ENCODE measurements at places on chromosomes 3 and 15.

GRCh38 chr15:95075792-95076677 lies 844.7 kb downstream of the MCTP2 start:
- no peak for DNase-seq

DNA sequence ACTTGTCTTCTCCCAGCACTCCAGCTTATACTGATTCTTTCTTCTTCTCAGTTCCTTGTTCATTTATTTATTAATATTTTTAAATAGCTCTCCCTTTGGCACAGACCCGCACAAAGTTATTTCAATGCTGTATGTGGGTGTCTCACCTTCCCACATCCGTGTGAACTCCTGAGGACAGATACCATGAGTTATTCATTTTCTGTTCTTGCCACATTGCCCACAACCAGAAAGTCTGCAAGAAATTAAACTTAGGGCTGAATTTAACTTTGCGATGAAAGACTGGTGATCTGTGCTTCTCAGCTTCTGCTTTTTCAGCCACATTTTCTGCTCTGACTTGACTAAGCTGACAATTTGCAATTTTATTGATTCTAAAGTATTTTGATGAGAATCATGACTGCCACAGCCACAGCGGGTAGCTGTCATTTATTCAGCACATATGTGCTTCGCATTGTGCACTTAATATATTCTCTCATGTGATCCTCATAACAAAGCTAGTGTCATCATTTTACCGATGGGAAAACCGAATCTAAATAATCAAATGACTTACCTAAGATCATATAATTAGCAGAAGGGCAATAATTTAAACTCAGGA lies 569.8 kb downstream of the EDEM1 start:
- no peak for DNase-seq

DNA sequence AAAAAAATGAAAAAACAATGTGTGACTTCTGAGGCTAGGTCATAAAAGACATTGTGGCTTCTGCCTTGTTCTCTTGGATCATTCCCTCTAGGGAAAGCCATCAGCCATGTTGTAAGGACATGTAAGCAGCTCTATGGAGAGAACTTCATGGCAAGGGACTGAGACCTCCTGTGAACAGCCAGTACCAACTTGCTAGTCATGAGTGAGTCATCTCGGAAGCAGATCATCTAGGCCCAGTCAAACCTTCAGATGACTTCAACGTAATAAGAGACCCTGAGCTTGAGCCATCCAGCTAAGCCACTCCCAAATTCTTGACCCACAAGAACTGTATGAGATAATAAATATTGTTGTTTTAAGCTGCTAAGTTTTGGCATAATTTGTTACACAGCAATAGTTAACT lies 4.9 kb downstream of the MON1A start:
- DNase-seq: peak; percentile 66

- no peak for DNase-seq
Observed at GRCh38 chr3:12015627-12016026, 11.4 kb downstream of the SYN2 start.

- no peak for DNase-seq
Observed at GRCh38 chr15:42825599-42825998, 88.7 kb upstream of the CDAN1 start.

DNA sequence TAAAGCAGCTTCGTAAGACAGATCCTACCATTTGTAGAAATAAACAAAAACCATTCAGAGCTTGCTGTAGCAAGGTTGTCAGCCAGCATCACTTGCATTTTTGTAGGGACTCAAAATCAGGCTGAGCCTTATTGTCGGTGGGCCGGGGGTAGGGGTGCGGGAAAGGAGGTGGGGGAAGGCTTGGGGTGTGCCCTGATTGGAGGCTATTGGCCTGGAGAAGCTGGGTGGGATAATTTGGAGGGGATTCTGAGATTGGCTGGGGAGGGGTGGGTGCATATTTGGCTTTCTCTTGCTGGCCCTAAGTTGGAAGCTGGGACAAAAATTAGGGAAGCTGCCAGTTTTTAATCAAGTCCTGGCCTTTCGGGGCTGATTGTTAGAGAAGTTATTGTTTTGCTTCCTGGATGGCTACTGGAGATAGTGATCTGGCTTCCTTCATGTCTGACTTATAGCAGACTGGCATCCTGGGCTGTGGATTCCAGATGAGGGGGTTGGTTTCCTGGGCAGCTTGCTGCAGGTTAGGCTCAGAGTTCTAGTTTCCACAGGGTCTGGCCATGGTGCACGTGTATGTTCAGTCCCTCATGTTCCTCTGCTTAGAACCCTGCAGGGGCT lies 22.8 kb downstream of the STOML1 start:
- no peak for DNase-seq

DNA sequence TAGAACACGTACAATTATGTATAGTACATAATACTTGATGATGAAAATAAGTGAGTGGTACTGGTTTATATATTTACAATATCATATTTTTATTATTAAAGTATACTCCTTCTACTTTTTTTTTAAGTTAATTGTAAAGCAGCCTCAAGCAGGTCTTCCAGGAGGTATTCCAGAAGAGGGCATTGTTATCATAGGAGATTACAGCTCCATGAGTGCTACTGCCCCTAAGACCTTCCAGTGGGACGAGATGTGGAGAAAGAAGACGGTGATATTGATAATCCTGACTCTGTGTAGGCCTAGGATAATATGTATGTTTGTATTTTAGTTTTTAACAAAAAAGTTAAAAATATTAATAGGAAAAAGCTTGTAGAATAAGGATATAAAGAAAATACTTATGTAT lies 40.3 kb upstream of the SCN5A start:
- DNase-seq: no peak

- DNase-seq: no peak
Observed at GRCh38 chr3:105406268-105406667, 39.6 kb downstream of the ALCAM start.

DNA sequence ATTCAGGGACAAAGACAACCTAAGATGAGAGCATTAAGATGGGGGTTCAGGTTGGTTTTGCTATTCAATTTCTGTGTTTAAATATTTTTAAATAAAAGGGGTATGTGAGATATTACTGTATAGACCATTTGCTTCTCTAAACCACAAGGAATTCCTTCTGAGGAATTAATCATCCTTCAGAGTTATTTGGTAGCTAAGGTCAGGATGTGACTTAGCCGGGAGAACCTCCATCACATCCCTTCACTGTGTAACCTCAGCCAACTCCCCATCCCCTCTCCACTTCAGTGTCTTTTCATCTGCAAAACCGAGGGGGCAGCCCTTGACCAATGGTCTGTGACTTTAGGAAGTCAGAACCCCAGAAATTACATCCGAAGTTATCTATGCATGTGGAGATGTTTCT lies 48.7 kb upstream of the SKOR1 start:
- DNase-seq: peak; percentile 46

GRCh38 chr15:70766597-70766996 lies 3.2 kb upstream of the UACA start:
- DNase-seq: no peak

DNA sequence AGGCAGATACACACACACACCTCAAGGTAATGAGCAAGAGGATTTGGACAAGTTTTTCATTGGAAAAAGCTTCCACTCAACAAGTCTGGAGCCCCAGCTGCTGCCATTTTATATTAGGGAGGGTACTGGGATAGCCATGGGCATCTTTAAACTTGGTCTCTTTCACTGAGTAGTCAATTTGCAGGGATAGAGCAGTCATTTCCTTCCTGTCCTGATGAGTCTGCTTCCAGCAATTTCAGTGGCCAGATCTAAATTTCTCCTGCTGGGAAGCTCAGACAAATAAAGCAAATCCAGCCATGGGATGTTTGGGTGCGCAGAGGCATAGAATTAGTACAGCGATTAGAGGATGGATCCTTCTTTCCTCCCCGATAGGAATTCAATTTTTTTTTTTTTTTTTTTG lies 874 bp upstream of the ERC2 start:
- DNase-seq: peak; percentile 4

DNA sequence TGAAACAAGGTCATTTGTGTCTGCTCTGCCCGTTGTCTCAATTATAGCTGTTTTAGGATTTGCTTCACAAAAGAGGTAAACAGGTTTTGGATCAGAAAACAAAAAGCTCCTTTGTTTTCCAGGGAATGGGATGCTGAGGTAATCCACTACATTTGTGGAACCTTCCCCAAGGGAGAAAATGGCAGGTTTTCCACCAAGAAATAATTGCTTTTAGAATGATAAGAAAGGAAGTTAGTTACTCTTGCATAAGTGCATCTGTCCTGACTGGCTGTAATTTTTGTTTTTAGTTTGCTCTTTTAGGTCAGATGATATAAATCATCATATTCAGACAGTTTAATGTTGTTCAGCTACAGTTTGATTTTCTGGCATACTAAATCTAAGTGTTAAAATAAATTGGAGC lies 198.5 kb upstream of the COL8A1 start:
- peak; percentile 61 for DNase-seq

GRCh38 chr3:12185172-12185710 lies 26.5 kb upstream of the TIMP4 start:
- DNase-seq: no peak

GRCh38 chr15:66831801-66832390 lies 129.9 kb downstream of the SMAD6 start:
- no peak for DNase-seq

- peak; percentile 52 for DNase-seq
Observed at GRCh38 chr3:161274691-161275298, 53.7 kb downstream of the NMD3 start.

GRCh38 chr15:48682942-48683651 lies 37.6 kb upstream of the FBN1 start:
- peak; percentile 54 for DNase-seq

- no peak for DNase-seq
Observed at GRCh38 chr3:45807681-45808540, 11.6 kb upstream of the SLC6A20 start.

- DNase-seq: no peak
Observed at GRCh38 chr3:9783954-9784353, 8.3 kb downstream of the TADA3 start.

DNA sequence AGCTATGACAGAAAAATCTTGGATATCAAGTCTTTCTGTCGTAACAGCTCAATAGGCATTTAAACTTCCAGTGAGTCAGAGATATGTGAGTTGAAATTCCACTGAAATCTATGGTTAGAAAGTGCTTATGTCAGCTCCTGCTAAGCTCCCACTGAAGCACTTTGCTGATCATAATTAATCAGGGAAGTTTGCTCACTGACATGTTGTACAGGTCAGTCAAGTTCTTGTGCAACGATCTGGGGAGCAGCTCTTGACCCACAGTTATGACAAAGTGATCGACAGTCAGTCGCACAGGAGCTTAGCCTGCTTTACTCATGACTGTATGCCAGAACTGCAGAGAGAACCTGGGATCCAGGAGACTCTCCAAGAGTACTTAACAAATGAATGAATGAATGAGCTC lies 453.5 kb downstream of the SOX2 start:
- DNase-seq: peak; percentile 1

DNA sequence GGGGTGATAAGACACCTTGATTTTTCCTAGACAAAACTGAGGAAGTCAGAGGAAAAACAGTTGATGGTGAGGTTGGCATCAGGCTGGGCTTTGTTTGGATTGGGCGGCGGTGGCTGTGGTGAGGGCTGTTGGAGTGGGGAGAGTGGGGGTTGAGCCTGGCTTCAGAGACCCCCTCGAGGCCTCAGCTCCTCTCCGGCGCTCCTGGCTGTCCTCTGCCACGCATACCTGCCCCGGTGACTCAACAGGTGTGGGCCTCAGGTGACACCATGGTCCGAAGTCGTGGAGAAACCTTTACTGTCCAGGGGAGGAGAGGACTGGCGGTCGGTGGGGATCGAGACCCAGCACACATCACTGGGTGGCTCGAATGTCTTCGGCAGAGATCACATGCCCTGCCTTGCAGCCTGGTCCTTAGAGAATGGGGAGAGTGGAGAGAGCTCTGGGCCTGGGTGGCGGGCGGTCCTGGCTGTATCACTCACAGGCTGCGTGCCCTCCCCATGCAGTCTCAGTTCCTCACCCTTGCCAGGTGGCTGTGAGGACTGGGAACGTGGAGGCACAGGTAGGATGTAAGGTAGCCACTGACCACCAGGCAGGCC lies 2.6 kb downstream of the APBA2 start:
- no peak for DNase-seq

- DNase-seq: peak; percentile 73
Observed at GRCh38 chr15:40274350-40275274, 8.3 kb downstream of the ANKRD63 start.

DNA sequence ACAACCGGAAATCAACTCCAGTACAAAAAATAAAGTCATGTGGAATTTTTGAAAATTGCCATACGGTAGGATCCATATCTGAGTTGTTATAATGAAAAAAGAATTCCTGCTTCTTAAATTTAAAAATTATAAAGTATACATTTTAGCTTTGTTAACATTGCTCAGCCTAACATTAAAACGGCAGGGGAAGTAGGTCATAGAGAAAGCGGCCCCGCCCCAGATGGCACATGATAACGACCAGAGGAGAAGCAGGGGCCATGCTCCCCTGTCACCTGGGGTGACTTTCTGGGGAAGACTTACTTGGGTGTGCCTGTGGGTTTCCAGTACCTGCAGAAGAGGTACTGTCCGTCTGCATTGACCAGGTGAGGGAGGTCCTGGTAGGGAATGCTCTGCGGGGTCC lies 921 bp downstream of the MGLL start:
- DNase-seq: no peak

- peak; percentile 82 for DNase-seq
Observed at GRCh38 chr3:30770387-30770786, 124.1 kb downstream of the GADL1 start.

- no peak for DNase-seq
Observed at GRCh38 chr15:40785164-40785563, 15.4 kb downstream of the C15orf62 start.

DNA sequence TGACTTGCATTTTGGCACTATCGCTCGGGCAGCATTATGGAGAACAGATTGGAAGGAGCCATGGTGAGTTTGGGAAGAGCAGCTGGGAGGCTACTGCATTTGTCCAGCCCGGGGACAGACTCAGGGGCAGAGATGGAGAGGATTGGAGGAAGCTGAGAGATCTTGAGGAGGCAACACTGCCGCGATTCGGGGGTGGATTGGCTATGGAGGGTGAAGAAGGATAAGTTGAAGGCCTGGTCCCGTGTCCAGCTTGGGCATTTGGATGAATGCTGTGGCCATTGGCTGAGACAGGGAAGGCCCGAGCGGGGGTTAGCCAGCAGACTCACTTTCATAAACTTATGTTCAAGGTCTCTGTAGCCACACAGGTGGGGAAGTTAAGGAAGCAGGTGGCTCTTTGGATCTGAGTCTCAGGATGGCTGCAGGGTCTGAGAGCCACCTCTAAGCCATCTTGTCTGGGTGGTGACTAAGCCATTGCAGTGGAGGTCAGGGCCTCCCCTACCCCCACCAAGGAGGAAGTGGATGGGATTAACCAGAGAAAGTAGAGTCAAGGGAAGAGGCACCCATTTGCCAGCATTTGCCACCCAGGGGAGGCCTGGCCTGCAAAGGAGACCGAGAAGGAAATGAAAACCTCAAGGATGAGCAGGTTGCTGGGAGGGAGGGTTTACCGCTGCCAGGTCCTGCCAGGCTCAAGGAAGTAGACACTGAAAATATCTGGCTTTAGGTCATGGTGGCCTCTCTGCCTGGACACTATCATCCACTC lies 144.0 kb upstream of the TLE3 start:
- no peak for DNase-seq

DNA sequence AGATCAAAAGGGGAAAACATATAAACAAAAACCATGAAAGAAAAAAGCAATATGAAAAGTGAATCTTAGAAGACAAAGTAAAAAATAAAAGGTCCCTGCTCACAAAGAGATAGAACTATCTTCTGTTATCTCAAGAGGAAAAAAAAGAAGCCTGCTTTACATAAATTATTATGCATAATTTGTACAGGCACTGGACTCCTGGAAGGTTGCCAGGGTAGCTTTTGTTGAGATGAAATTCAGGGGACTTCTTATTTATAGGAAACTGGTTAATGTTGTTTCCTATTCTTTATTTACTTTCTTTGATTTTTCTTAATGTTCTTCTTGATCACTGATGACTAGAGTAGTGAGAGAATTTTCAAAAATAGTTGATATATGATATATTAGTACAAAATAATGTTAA lies 66.9 kb downstream of the PPM1L start:
- no peak for DNase-seq

GRCh38 chr3:138696666-138697370 lies 88.2 kb downstream of the FAIM start:
- no peak for DNase-seq
